ENCODE measurements at places on chromosomes 5 and 9. TPM values are rescaled to one million over a fixed set of nuclear protein-coding genes. Genes with fewer than 3 reads are reported as not detected.

The DNAJC21 gene
- total RNA-seq, result 26.7 TPM

The SH3GLB2 gene
- total RNA-seq, result 49.3 TPM

The MAP1B gene
- 41.8 TPM for total RNA-seq

The SUSD1 gene
- 12.3 TPM for total RNA-seq

The CFAP90 gene
- 0.89 TPM for total RNA-seq

The NMUR2 gene
- 0.14 TPM for total RNA-seq

The OTP gene
- 0.19 TPM for total RNA-seq

The CCNJL gene
- total RNA-seq, result 13.7 TPM

The GABBR2 gene
- total RNA-seq, result 0.08 TPM

The TICAM2 gene
- total RNA-seq, result 0.73 TPM

The CYSRT1 gene
- total RNA-seq, result 4.0 TPM

The PLCXD3 gene
- total RNA-seq, result 0.33 TPM

The C5orf58 gene
- total RNA-seq, result not detected

The CDK7 gene
- 74.0 TPM for total RNA-seq

The DCAF10 gene
- 11.7 TPM for total RNA-seq

The MUSK gene
- total RNA-seq, result not detected

The KIF4B gene
- total RNA-seq, result not detected

The GRM6 gene
- total RNA-seq, result not detected

The GRXCR2 gene
- not detected for total RNA-seq

The TRPM3 gene
- total RNA-seq, result not detected

The BARHL1 gene
- total RNA-seq, result not detected

The SPATA6L gene
- 2.4 TPM for total RNA-seq

The LCN9 gene
- total RNA-seq, result not detected

The FBP1 gene
- not detected for total RNA-seq

The PDE8B gene
- total RNA-seq, result 1.3 TPM

The LCN12 gene
- 0.81 TPM for total RNA-seq

The GFI1B gene
- not detected for total RNA-seq

The ACER2 gene
- 1.8 TPM for total RNA-seq

The GRIA1 gene
- not detected for total RNA-seq

The PLK2 gene
- total RNA-seq, result 77.8 TPM

The REEP2 gene
- total RNA-seq, result 5.3 TPM

The KCNIP1 gene
- total RNA-seq, result not detected

The PCDHGA7 gene
- total RNA-seq, result 1.1 TPM

The SNX18 gene
- total RNA-seq, result 8.3 TPM

The ARRDC1 gene
- 19.3 TPM for total RNA-seq

The SLC44A1 gene
- 22.4 TPM for total RNA-seq

The C7 gene
- total RNA-seq, result not detected

The FOXE1 gene
- 4.2 TPM for total RNA-seq

The AGXT2 gene
- not detected for total RNA-seq

The GNPDA1 gene
- total RNA-seq, result 67.1 TPM

The IL3 gene
- not detected for total RNA-seq

The PCDHGB7 gene
- 0.07 TPM for total RNA-seq

The NDUFS6 gene
- 142 TPM for total RNA-seq

The AK8 gene
- total RNA-seq, result 0.90 TPM

The ADAMTS13 gene
- 0.45 TPM for total RNA-seq

The FCHSD1 gene
- 8.6 TPM for total RNA-seq
